ENCODE measurements at places on chromosomes 1 and 21.

DNA sequence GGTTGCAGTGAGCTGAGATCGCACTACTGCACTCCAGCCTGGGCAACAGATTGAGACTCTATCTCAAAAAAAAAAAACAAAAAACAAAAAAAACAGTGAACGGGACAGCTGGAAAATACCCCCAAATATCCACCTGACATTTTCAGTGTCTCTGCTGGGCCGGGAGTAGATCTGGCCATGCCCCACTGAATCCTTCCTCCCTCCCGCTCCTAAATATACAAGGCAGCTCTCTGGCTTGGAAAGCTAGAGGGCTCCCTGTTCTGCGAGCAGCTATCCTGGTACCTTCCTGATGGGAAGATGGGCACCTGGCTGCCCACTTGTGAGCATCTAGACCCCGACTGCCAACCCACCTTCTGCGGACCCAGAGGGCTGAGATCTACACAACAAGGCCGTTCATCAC is 21.4 kb downstream of the SPSB1 start:
- no peak for DNase-seq

GRCh38 chr1:201020721-201021629 is 2.5 kb downstream of the KIF21B start:
- no peak for DNase-seq

DNA sequence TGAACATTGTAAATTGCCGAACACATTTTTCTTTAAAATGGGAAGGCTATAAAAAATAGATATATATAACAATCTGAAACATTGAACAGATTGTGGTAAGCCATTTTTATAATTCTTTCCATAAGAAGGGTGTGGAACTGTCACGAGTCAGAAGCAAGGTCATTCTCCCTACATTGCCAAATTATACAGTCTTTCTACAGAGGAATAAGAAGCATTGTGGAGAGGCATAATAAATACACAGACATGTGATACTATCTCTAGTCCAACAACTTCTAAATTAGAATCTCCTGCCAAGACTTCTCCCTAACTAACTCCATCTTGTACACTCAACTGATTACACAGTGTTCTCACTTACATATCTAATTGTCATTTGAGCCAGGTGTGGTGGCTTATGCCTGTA is 227.9 kb downstream of the CENPF start:
- no peak for DNase-seq

- no peak for DNase-seq
Measured at GRCh38 chr1:215717677-215718426, 150.7 kb downstream of the KCTD3 start.

GRCh38 chr1:91844862-91845528 is 41.0 kb downstream of the TGFBR3 start:
- no peak for DNase-seq

- DNase-seq = no peak
Measured at GRCh38 chr1:205064741-205065316, 19.4 kb downstream of the TMEM81 start.

DNA sequence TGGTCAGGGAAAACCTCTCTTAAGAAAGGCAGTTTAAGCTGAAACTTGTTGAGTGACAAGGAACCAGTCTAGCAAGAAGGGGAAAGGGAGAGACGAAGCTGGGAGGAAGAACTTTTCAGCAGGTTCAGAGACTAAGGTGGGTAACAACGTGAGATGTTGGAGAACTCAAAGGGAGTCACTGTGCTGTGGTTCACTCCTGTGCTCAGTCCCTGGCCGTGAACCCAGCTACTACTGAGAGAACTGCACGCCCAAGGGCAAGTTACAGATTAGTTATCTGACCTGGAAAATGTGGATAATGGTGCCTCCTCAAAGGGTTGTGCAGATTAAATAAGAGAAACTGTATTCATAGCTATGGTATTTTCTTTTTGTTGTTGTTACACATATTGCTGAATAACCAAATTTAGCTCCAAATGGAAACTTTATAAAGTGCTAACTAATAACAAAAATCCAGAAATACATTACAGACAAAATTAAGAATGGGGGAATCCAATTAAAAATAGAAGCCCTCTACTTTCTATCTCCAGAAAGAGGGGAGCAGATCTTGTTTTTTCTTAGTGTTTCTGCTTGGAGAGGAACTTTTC is 2.9 kb downstream of the ZBTB40 start:
- DNase-seq = no peak

- DNase-seq = no peak
Measured at GRCh38 chr1:200895443-200895789, 716 bp downstream of the INAVA start.

- DNase-seq = no peak
Measured at GRCh38 chr1:41713141-41713540, 205.6 kb downstream of the HIVEP3 start.

GRCh38 chr1:225766967-225767633 is 10.5 kb upstream of the SRP9 start:
- no peak for DNase-seq

- no peak for DNase-seq
Measured at GRCh38 chr1:103087256-103087655, 21.1 kb downstream of the COL11A1 start.

DNA sequence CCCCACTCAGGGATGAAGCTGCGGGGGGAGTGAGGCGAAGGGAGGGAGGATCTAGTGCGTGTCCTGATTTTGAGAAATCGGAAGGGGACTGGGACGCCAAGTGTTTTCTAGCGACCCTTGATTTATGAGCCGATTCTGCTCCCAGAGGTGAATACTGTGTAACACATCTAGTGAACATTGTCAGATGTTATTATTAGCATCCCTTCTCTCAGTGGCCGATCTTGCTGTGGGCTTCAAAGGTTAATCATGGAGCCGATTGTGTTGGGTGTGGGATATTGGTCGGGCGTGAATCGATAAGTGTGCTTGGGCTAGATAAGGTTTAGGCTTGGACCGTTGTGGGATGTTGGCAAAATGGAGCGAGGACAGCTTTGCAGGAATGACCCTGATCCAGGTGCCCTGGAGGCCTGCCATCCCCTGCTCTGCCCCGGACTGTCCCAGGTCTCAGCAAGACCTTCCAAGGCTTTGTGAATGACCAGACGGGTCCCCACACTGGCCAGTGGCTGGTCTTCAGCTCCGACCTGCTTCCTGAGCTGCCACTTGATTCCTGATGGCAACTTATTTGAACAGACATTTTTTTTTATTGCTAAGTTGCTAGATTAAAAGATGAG is 2.2 kb downstream of the AJAP1 start:
- DNase-seq = no peak

DNA sequence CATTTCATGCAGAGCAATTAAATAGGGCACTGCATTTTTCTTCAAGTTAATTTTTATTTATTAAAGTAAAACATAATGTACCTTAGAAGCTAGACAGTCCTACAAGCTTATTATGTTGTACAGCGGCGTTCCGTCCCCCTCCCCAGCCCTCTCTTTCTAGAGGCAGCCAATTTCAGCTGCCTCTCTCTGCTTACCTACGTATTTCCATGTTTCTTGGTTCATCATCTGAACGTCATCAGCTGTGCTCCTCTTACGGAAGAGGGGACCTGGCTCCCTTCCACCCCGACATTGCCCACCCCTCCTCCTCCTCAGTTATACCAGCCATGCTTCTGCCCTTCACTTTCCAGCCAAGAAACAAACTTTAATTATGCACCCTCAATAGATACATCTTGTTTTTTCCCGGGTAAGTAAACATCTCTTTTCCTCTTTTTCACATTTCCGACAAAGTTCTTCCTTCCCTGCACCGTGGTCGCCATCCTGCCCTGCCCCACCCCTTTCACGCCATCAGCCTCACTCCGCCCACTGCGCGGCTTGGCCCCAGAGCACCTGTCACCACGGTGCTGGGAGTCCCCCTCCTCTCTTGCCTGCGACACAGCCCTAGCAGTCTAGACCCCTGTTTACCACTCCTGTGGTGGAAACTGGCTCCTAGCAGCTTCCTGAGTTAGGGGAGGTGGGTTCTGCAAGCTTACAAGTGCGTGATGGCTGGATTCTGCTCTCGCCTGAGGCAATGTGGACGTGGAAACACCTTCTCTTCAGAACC is 57.9 kb downstream of the SLC37A1 start:
- no peak for DNase-seq

GRCh38 chr1:18175530-18176377 is 68.2 kb downstream of the IGSF21 start:
- DNase-seq = no peak

DNA sequence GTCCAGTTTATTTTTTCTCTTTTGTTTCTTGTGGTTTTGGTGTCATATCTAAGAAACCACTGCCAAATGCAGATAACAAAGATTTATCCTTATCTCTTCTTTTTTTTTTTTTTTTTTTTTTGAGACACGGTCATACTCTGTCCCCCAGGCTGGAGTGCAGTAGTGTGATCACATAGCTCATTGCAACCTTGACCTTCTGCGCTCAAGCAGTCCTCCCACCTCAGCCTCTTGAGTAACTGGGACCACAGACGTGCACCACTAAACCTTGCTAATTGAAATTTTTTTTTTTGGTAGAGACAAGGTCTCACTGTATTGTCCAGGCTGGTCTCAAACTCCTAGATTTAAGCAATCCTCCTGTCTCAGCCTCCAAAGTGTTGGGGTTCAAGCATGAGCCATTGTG is 8.9 kb downstream of the SLC66A1 start:
- DNase-seq = no peak

DNA sequence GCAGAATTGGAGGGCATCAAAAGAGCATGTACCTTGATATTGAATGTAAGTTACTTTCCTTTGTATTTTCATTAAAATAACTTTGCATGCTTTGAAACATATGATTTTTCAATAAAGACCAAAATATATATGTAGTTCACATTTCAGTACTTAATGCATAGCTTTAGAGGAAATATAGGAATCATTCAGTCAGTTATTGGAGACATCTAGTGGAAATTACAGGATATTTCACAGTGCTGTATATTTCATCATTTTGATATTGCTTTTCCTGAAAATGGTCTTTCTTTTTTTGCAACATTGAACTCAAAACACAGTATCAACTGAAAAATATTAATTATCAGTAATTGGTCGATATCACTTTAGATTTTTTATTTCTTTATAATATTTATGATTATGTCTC is 375.8 kb downstream of the NCAM2 start:
- DNase-seq = no peak

GRCh38 chr1:167871331-167871730 is 42.6 kb downstream of the ADCY10 start:
- no peak for DNase-seq

DNA sequence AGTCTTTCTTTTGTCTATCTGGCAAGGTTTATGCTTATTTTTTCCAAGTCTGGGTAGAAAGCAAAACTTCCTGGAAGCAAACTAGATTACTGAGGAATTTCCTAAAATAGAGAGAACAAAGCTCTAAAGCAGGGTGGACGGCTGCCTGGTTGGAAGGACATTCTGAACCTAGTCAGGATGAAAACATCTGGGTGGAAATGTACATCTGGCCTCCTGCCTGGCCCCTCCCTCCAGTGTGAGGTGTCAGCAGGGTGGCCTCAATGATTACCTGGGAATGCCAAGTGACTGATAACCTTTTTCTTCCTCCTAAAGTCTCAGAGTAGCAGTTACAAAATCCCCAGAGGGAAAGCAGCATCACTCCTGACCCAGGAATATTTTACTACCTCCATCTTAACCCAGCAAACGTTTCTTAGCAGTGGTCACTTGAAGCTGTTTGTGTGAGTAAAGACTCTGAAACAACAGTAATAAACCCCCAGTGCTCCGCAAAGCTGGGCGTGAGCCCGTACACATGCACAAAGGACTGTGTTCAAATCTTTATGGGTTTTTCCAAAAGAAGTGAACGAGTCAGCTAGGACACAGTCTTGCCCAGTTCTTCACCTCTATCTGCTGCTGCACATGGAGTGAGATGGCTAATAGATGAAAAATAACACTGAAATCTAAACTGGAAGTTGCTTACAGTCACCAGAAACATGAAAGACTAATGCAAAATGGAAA is 18.9 kb downstream of the ANGPTL7 start:
- no peak for DNase-seq

DNA sequence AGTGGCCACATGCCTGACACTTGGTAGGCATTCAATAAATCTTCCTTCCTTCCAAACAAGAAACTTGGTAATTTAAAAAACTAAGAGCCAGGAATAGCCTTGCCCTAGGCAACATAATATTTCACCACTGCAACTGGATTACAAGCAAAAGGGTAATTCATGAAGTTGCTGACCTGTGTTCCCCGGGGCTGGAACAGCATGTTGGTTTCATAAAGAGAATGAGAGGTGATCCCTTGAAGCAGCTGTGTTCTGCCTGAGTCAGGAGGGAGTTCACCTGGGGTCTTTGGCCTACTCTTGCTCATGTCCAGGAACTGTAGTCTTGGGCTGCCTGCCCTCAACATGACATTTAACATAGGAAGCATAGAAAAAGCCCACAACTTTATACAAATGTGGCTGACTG is 329.0 kb upstream of the DAB1 start:
- DNase-seq = no peak

DNA sequence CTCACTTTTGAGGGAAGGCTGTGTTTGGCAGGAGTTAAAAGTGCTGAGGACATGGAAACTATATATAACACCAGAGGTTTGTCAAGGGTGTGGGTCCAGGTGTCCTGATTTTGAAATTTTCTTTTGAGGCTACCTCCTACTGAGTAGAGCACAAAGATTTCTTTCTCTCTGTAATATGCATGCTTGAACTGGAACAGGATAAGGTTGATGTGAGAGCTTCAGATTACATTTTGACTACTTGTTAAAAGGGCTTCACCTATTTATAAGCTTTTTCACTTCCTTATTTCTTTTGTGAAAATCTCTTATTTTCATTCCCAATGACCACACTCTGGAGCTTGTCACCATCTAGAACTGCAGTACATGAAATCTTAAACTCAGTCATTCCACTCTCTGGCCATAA is 59.8 kb upstream of the PLA2G4A start:
- no peak for DNase-seq

- DNase-seq = no peak
Measured at GRCh38 chr1:150748878-150749719, 16.5 kb downstream of the CTSS start.

DNA sequence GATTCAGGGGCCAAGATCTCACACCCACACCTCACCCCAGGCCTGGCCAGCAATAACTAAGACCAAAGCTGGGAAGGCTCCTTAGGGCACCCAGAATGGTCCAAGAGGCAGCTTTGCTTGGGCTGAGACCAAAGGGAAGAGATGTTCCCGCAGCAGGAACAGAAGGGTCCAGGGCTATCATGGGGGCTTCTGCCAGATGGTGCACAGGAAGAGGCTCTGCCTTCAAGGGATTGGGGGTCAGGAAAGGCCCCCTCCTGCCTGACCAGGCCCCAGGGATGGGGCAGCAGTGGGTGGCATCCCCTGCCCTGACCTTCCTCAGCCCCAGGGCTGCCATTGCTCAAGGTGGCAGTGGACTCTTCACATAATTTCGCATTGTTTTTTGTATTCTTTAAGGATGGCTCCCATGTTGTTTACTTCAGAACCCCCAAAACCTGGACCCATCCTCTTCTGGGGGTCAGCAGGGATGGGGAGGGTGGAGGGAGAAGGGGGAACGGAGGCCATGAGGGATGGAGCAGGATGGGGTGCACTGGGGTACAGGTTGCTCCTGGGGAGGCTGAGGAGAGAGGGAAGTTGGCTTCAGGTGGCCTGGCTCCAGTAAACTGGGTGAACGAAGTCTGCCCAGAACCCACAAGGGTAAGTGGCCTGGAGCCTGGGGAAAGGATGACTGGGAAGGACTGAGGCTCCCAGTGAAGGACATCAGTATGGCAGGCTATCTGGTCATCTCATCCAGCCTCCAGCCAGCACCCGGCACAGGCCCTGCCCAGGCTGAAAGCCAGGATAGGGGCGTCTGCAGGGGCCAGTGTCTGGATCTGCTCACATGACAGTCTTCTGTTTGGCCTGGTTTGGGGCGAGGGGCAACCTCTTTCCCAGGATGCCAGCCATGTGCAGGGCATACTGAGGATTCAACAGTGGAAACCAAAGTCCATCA is 2.6 kb upstream of the NADK start:
- DNase-seq = no peak
